ENCODE measurements at places on chromosomes 6 and 20.

- no peak for DNase-seq
Observed at GRCh38 chr6:98230250-98230649, 604.1 kb upstream of the POU3F2 start.

DNA sequence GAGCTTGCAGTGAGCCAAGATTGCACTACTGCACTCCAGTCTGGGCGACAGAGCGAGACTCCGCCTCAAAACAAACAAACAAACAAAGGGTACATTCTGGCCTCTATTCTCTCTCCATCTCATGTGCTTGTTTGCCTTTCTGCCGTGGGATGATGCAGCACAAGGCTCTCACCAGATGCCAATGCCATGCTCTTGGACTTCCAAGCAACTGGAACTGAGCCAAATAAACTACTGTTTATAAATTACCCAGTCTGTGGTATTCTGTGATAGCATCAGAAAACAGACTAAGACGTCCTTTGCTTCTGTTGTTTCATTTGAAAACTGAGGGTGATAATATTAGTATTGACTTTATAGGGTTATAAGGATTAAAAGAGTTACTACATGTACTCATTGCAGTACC lies 3.6 kb upstream of the BRD2 start:
- no peak for DNase-seq

DNA sequence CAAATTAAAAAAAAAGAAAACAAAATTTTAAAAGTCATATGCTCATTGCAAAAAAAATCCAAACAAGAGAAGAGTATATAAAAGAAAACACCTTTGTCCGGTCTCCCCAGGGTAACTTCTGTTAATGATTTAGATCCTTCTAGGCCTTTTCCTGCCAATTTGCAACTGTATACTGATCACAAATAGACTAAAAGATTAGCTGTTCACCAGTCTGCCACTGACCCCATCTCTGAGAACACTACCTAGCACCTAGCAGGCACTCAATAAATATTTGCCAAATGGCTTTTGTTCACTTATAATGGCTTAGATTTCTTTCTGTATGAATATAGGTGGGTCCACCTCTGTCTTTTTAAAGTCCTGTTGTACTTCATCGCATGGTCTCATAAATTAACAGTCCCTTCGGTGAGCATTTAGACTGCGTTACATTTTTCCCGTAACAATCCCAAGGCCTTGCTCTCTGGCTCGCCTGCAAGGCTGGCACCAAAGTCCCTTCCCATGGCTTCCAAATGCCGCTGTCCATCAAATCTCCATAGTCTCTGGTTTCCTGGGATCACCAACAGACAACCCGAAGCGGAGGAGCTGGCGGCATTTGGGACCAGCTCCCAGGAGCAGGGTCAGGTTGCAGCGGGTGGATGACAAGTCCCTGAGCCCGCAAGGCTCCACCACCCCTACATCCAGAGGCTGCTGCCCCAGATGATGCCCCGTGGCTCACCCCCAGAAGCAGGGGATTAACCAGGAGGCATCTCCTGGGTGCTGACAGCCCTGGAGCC lies 11.8 kb downstream of the JPH2 start:
- DNase-seq, result no peak

GRCh38 chr6:159689001-159689400 lies 4.0 kb downstream of the SOD2 start:
- DNase-seq, result no peak

DNA sequence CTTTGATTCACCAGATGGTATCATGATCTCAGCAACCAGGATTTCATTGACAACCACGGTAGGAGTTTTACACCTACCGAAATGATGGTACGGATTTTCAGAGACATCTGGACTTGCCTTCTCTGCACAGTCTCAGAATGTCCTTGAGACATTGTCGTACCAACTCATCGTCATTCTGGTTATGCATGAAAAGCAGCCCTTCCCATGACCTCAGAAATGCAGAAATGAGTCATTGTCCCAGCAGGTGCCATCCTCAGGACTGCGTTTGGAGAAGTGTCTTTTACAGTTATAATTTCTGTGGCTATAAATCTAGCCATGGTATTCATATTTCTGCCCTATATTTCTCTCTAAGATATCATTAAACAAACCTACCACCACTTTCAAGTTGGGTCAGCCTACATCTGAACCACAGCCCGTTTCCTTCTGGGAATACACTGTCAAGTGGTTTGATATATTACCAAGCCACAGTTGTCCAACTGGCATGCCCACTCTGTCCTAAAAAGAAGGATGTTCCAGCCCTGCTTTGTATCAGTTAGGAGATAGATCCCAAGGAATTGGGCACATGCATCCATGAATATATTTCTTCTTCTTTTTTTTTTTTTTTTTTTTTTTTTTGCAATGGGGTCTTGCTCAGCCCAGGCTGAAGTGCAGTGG lies 7.5 kb upstream of the BFSP1 start:
- no peak for DNase-seq

DNA sequence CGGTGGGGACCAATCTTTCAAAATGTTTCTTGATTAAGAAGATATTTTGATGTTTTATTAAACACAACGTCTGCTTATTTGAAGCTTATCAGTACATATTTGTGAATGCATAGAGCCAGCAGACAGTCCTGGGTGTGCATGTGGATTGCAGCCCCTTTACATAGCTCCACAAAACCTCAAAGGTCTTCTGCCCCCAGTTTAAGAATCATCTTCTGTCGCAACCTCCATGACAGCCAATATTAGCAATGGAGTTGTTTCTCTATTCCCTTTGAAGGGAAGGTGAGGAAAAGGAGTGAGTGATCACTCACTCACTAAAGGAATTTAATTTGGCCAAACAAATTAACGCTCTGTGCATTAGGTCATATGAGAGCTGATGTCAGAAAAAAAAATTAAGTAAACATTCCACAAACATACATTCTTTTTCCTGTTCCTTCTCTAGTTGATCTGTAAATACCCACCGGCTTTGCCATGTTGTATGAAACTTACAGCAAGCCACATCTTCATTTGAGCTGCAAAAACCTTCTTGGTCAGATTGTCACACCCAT lies 152.9 kb downstream of the SIM1 start:
- DNase-seq, result peak; percentile 14

GRCh38 chr6:37101991-37102298 lies 68.0 kb upstream of the PIM1 start:
- no peak for DNase-seq

GRCh38 chr6:106005954-106006353 lies 80.2 kb upstream of the PRDM1 start:
- DNase-seq, result no peak

DNA sequence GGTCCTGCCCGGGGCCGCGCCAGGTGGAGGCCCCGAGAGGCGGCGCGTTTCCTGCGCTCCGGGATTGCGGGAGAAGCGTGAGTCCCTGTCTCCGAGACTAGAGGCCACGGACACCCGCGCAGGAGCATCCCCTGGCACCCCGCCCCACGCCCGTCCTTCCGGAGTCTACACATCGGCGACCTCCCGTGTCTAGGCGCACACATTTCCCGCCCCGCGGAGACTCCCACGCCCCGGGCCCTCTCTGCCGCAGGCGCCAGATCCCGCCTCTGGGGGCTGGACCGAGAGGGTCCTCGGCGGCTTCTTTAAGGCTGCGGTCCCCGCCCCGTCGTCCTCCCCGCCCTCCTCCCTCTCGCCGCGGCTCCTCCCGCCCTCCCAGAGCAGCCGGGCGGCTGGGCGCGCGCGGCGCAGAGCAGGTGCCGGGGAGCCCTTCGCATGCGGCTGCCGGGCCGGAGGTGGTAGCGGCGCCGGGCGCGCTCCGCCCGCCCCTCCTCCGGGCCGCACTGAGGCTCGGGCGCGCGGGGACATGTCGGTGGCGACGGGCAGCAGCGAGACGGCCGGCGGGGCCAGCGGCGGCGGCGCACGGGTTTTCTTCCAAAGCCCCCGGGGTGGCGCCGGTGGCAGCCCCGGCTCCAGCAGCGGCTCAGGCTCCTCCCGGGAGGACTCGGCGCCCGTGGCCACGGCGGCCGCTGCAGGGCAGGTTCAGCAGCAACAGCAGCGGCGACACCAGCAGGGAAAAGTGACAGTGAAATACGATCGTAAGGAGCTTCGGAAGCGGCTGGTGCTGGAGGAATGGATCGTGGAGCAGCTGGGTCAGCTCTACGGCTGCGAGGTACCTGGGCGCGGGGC lies at the start of gene PPP1R14C:
Gene PPP1R14C, plus strand, starts transcription at position 375 of the 846 bp plus-strand sequence. Its CDS starts 149 bp downstream, at position 524.
- DNase-seq, result no peak

- DNase-seq, result no peak
Observed at GRCh38 chr6:137869549-137870307, 2.7 kb downstream of the TNFAIP3 start.

DNA sequence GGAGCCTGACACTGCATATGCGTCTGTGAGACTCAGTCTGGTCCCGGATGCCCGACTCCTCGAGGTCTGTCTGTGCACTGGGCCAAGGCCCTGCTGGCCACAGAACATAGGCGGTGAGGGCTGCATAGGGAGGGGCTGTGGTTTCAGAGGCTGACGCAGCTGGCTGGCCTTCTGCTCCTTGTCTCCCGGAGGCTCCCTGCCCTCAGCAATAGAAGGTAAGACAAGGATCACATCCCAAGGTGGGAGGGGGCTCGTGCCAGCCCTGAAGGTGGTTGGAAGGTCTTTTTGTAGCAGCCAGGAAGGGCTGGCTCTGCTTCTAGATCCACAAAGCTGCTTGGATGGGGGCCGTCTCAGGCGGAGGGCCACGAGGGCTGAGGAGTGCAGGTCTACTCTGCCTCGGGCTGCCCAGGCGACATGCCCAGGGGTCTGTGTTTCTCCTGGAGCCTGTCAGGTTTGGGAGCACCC lies 239.8 kb upstream of the SULF2 start:
- peak; percentile 83 for DNase-seq

DNA sequence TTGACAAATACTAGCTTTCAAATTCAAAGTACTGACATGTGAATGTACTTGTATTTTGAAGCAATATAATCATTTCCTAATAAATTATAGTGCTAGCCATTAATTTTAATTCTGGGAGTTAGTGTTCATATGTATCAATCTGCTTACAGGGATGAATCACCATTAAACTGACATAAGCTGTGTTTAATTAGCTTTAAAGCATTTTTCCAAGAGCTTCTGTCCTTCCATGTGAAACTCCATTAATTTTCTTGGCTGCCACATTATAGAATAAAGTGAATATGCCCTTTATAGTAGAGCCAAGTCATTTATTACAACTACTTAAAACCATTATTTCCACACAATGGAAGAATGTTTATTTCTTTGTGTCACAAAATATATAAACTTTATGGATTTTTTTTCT lies 150.8 kb downstream of the COL21A1 start:
- DNase-seq, result no peak

GRCh38 chr6:56374841-56375369 lies 127.5 kb upstream of the COL21A1 start:
- DNase-seq, result peak; percentile 80

- DNase-seq, result no peak
Observed at GRCh38 chr20:37907330-37907676, 4.4 kb downstream of the VSTM2L start.

- DNase-seq, result peak; percentile 27
Observed at GRCh38 chr6:15623276-15624116, 39.3 kb downstream of the DTNBP1 start.

DNA sequence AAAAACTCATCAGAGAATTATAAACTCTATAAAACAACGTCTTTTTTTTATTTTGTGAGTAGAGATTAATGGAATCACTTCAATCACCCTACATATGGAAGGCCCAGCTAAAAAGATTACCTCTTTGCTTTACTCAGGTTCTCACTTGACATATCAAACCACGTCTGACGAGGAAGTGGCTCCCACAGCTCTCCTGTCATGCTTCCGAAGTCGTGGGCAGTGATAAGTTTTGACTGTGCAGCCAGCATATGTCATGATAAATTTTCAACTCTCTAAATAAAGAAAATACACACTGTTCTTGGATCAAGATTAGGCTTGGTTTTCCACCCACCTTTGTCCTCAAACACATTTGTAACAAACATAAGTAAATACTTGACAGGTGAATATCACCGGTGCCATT lies 279.5 kb upstream of the RNF217 start:
- no peak for DNase-seq

DNA sequence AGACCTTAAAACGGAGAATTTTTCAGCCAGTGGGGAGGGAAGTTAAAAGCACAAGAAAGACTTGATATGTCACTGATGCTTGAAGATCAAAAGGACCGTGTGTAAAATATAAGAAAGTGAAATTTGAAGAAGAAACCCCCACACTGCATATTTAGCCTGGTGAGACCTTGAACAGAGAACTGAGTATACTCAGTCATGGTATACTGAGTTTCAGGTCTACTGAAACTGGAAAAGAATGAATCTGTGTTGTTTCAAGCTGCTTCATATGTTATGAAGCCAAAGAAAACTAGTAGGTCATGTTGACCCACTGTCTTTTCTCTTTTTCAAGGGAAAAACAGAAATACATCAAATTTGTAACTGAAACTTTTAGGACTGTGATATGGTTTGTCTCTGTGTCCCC lies 443.8 kb upstream of the GJE1 start:
- DNase-seq, result no peak

DNA sequence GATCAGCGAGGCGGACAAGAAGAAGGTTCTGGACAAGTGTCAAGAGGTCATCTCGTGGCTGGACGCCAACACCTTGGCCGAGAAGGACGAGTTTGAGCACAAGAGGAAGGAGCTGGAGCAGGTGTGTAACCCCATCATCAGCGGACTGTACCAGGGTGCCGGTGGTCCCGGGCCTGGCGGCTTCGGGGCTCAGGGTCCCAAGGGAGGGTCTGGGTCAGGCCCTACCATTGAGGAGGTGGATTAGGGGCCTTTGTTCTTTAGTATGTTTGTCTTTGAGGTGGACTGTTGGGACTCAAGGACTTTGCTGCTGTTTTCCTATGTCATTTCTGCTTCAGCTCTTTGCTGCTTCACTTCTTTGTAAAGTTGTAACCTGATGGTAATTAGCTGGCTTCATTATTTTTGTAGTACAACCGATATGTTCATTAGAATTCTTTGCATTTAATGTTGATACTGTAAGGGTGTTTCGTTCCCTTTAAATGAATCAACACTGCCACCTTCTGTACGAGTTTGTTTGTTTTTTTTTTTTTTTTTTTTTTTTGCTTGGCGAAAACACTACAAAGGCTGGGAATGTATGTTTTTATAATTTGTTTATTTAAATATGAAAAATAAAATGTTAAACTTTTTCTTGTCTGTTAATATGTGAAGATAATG lies 2.2 kb downstream of the HSPA1B start:
- DNase-seq, result peak; percentile 54

DNA sequence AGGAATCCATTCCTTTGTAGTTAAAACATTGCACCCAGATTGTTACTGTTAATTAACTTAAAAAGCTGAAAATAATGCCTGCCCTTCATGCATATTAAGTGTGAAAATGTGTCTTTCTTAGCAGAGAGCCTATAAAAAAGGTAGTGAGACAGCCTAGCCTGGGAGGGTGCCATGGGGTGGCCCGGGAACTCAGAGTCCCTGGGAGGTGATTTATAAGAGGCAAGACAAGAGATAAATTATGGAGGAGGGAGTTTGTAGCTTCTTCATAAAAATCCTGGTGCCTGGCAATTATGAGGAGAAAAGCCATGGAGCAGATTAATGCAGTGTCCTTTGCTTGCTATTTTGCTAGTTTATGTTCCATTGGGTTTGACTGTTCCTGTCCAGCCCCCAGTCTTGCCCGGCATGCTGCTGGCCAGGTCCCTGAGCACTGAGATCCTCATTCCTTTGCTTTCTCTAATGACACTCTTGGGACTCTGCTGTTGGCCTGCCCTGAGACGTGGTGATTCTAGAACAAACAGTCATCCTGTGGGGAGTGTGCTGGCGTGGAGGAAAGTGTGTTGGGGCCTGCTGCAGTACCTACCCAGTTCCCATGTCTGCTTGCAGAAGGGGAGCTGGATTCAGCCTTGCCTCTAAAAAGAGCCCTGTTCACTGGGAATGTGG lies 4.2 kb downstream of the MLN start:
- no peak for DNase-seq

- DNase-seq, result peak; percentile 48
Observed at GRCh38 chr6:90216072-90216977, 80.3 kb downstream of the BACH2 start.

All from amniotic epithelial cell (primary cell).